H1 (cell line): ENCODE measurements at places on chromosomes 6 and 20. TPM values are rescaled to one million over a fixed set of nuclear protein-coding genes. Genes with fewer than 3 reads are reported as not detected.

The CRISP3 gene
- not detected in 2 replicates for polyA plus RNA-seq

The GLP1R gene
- polyA plus RNA-seq = 2.7 TPM in 2 replicates

The NOTCH4 gene
- polyA plus RNA-seq = 1.9 TPM in 2 replicates

The DZANK1 gene
- polyA plus RNA-seq = 4.9 and 8.0 TPM in 2 replicates
